ENCODE measurements at places on chromosomes 11 and 22.

GRCh38 chr11:67032830-67033551, 10.1 kb downstream of the SYT12 start:
- DNase-seq: peak; percentile 70

GRCh38 chr11:125872138-125872491, 15.4 kb upstream of the HYLS1 start:
- no peak for DNase-seq

DNA sequence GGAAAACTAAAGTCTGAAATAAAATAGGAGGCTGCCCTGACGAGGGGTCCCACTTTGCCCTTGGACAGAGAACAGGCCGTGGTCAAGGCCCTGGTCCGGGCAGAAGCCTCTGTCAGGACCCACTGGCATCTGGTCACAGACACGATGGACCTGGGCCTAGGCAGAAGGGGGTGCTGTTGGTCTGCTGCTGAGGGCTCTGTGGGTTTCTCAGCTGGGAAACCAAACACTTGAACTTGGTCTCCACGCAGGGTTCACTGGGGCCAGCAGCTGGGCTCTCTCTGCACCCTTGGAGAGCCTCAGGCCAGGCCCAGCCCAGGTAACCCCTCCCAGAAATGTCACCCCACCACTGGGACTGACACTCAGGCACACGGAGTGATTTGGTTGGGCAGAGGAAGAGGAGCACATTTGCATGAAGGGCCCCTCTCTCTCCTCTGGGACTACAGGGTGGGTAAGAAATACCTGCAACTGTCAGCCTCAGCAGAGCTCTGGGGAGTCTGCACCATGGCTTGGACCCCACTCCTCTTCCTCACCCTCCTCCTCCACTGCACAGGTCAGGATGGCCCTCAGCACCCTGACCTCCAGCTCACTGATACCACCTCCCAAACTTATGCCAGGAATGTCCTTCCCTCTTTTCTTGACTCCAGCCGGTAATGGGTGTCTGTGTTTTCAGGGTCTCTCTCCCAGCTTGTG, 48.1 kb upstream of the TOP3B start:
- no peak for DNase-seq

GRCh38 chr22:28759861-28760560, 12.5 kb upstream of the CCDC117 start:
- DNase-seq: peak; percentile 25

GRCh38 chr11:75557666-75558494, 4.2 kb upstream of the SERPINH1 start:
- peak; percentile 57 for DNase-seq

DNA sequence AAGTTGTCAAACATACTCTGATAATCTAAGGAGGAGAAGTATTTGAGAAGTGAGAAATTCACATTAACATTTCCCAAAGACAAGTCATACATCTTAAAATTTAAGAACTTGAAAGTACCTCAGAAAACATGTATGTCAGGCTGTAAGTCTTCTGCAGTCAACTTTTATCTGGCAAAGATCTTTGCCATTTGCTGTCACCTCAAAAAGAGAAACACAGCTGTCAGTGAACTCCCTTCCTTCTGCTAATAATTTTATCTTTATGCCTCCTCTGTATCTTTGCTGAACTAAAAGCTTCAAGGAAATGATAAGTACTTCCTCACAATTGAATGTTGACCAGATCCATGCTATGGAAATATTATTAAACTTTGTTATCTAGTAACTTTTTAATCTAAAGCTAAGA, 18.7 kb downstream of the TTC17 start:
- DNase-seq: no peak

- no peak for DNase-seq
Measured at GRCh38 chr22:19065298-19065859, 56.8 kb downstream of the DGCR2 start.

- DNase-seq: no peak
Measured at GRCh38 chr11:11237070-11237832, 115.8 kb downstream of the CSNK2A3 start.

DNA sequence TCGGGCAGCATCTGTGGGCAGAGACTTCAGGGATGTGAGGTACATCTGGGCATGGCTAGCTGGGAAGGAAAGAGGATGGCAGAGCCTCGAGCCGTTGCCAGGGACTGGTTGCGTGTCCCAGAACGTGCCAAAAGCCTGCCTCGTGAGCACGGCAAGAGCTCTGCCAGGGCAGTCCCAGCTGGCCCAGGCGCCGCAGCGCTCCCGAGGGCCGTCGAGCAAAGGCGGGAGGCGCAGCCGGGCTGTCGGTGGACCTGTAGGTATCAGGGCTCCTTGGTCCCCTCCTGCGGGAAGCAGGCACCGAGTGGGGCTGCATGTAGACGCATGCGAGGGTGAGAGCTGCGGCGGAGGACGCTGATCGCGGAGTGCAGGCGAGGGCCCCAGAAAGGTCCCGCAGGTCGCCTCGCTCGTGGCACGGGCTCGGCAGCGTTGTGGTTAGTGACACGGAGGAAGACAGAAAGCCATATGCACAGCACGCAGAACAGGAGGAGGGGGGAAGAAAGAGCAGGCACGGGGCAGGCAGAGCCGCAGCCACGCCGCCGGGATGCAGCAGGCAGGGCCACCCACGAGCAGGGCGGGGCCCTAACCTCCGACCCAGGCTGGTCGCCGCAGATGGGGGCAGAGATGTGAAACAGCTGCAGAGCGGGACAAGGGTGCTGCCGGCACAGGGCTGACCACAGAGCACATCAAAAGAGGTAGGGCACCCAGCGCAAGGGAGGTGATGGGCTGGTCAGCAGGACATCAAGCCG, 18.0 kb downstream of the LSP1 start:
- no peak for DNase-seq

DNA sequence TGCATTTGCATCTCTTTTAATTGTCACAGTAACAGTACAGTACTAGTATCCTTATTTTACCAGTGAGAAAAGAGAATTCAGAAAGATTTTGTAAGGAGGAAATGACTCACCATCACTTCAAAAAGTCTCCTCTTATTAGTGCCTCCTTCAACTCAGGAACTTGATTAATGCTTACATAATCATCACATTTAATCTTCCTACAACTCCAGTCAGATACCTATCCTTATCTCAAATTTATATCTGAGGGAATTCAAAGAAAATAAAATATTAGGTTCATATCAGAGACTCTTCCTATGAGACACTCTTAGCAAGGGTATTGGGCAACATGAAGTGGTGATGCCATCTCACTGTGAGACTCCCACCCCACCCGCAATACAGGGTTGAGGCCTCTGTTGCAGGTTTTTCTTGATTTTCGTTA, 26.1 kb upstream of the CTSC start:
- DNase-seq: peak; percentile 75

DNA sequence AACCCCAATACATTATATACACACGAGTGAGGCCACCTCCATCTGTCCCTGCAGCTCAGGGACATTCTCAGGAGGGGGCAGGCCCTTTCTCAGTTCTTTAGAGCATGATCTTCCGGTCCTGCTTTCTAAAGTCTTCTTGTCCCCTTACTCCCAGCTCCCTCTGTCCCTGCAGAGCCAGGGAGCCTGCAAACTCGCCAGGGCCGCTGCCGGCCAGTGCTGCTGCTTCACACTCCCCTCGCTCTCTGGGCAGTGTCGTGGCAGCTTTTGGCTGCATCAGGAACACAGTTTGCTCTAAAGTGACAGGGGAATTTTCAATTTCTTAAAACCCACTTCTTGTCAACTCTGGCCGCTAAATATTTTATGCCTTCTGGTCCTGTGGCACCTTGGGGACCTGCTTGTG, 130.1 kb upstream of the NARS2 start:
- DNase-seq: no peak

- DNase-seq: no peak
Measured at GRCh38 chr11:58927393-58928106, 11.7 kb upstream of the GLYATL1 start.

DNA sequence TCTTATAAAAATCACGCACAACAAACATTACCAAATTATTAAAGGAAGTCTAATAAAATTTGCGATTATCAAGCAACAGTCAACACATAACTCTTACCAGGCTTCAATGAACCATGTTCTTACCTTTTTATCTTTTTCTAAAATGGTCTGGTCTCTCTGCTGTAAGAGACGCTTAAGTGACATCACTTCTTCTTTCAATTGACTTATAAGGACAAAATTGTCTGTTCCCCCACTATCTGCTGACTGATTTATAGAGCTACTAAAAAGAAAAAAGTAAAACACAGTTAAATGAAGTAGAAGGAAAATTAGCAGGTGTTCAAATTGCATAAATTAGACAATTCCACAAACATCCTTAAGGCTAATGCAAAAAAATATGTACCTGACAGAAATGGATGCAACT, 10.9 kb downstream of the FAM76B start:
- DNase-seq: no peak

DNA sequence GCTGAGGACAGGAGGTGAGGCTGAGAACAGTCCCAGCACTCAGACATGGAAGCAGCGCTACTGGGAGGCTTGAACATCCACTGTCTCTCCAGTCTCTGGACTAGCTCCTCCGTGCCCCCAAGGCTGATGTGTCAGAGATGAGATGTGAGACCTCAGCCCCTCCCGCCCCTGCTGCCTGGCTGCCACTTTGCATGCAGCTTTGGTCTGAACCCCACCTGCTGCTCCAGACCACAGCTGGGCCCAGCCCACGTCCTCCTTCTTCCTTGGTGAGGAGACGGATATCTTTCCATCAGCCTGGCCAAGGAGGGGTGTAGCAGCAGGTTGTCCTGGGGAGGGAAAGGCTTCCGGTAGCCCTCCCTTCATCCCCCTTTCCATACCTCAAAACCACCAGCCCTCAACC, 148.0 kb upstream of the B3GAT1 start:
- no peak for DNase-seq

- peak; percentile 82 for DNase-seq
Measured at GRCh38 chr22:41966607-41967240, 2.5 kb upstream of the SEPTIN3 start.

- no peak for DNase-seq
Measured at GRCh38 chr11:112440518-112440917, 179.9 kb upstream of the PLET1 start.

- peak; percentile 28 for DNase-seq
Measured at GRCh38 chr11:10758957-10759356, 7.9 kb downstream of the CTR9 start.

DNA sequence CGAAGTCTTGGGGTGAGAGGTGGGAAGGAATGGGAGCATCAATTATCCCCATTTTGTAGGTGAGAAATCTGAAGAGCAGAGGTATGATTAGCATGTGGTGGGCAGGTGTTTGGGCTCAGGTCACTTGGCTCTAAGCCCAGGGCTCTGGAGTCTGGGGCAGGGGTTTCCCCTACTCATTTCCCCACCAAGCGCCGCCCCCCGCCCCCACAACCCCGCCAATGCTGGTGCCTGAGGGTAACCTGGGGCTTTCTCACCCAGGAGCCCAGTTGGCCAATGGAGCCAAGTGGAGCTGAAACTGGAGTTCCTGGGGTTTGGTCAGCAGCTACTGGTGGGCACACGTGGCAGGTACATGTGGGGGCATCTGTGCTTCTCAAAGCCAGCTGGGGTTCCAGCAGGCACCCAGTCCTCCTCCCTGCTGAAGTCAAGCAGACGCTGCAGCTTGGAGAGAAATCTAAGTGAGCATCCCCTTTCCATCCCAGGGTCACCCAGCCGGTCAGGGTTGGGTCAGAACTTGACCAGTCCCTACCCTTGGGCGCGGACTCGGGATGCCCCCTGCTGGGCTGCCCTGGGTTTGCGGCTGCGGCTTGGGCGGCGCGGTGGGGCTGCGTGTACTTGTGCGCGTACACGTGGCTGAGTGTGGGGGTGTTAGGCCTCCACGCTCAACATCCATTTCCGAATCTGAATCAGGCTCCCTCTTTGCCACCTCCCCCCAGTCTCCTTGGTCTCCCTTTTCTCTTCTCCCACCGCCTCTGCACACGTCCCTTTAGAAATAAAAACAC, 1.7 kb upstream of the CHRM1 start:
- DNase-seq: no peak

DNA sequence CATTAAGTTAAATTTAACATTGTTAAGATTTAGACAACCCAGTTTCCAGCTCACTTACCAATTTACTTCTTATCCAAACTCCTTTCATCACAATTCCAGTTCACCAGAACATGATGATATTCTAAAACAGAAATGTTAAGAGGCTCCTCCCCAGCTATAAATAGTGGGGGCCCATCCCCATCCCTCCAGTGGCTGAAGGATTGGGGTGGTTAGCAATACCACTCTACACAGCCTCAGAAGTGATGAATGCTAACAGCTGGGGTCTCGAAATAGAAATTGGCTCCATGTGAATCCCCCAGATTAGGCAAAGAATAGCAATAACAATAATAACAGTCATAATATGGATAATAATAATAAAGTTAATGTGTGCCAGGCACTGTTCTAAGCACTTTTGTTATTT, 97.9 kb upstream of the NCAM1 start:
- DNase-seq: no peak

GRCh38 chr11:19524171-19524671, 188.4 kb upstream of the NAV2 start:
- no peak for DNase-seq

DNA sequence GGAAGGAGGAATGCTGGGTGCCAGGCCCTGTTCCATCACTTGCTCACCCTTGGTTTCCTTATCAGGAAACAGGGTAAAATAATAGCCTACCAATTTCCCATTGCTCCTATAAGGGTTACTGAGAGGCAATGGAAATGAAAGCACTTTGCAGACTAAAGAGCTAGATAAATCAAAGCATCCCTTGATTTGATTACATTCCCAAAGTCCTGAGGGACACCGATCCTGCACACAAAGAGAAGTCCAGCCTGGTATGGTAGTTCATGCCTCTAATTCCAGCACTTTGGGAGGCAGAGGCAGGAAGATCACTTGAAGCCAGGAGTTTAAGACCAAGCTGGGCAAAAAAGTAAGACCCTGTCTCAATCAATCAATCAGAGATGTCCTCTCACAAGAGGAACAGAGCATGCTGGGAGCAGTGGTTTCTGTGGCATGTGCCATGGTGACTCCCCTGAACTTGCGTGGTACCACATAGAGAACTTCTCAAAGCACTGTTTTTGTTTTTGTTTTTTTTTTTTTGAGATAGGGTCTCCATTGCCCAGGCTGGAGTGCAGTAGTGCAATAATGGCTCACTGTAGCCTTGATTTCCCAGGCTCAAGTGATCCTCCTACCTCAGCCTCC, 10.7 kb downstream of the TBC1D10A start:
- DNase-seq: no peak

DNA sequence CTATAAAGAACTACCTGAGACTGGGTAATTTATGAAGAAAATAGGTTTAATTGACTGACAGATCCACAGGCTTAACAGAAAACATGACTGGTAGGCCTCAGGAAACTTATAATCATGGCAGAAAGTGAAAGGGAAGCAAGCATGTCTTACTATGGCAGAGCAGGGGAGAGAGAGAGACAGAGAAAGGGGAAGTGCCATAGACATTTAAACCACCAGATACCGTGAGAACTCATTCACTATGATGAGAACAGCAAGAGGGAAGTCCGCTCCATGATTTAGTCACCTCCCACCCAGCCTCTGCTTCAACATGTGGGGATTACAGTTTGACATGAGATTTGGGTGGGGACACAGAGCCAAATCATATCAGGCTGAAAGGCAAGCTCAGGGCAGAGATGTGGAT, 327.1 kb upstream of the DDI1 start:
- DNase-seq: no peak

GRCh38 chr11:363948-364761, 5.1 kb upstream of the B4GALNT4 start:
- DNase-seq: peak; percentile 77
